ENCODE measurements at places on chromosomes 3 and 15.

DNA sequence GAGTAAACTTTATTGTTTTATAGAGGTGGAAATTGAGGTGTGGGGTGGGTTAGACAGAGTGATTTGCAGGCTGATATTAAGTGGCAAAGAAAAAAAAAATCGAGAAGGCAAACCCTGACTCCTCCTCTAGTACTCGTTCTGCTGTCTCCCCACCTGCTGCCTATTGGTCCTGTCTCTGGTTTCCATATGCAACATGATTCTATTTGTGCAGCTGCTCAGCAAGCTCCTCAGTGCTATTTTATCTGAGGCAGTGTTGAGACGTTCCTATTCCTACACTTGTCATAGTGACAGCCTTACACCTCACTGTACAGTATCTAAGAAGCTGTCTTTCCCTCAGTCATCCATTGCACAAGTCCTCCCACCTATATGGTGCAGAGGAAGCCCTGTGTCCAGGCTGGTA, 45.1 kb downstream of the RSL24D1 start:
- DNase-seq, result peak; percentile 85

GRCh38 chr3:147934451-147935180, 525.5 kb downstream of the ZIC1 start:
- no peak for DNase-seq

DNA sequence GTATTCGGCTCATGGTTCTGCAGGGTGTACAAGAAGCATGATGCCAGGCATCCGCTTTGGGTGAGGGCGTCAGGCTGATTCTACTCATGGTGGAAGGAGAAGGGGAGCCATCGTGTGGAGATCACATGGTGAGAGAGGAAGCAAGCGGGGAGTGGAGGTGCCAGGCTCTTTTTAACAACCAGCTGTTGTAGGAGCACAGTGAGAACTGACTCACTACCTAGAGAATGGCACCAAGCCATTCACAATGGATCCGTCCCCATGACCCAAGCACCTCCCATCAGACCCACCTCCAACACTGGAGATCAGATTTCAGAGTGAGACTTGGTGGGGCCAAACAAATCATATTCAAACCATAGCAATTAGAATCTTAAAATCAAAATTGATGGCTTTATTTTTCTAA, 259.8 kb upstream of the CTDSPL start:
- peak; percentile 53 for DNase-seq

- DNase-seq, result no peak
Measured at GRCh38 chr3:150699068-150699639, 4.6 kb downstream of the ERICH6 start.

- DNase-seq, result peak; percentile 5
Measured at GRCh38 chr3:148727231-148727630, 29.5 kb downstream of the AGTR1 start.

DNA sequence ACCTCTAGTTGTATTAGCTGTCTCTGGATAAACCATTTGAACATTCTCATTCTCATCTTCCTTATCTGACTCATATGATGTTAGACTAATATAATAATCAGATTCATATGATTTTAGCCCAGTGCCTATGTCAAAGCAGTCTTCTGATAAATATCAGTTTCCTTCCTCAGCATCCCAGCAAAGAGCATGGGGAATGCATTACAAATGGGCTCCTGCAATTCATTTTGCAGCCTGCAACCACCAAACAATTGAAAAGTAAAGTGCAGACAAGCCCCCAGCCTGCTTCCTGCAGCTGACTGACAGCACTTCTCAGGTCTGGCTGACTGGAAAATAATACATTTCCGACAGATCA, 78.2 kb upstream of the STAC start:
- DNase-seq, result no peak
